Stimulated activated CD8-positive, alpha-beta memory T cell treated with anti-CD3 and anti-CD28 coated beads, Interleukin-2, amount 100 ng/mL, for 48 hours (primary cell): ENCODE measurements at places on chromosomes 4 and X.
A peak's percentile ranks its signal among the peaks of the same experiment; 100 is the strongest.

DNA sequence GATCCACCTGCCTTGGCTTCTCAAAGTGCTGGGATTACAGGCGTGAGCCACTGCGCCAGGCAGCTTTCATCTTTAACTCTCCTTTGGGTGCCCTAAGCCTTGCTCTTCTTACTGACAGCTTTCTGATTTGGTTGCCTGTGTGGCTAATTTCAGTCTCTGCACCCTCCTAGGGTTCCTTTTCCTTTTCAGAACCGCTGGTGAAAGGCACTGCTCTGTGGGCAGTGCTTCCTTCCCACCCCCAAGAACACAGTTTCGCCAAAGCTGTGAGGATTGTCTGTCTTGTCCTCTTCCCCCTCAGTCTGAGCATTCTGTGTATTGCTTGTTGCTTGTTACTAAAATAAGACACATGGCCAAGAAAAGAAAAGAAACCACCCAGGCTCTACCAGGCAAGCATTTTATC lies 101.4 kb upstream of the FRMPD3 start:
- no peak for DNase-seq

- DNase-seq = no peak
Observed at GRCh38 chr4:3317656-3318211, 24.9 kb downstream of the RGS12 start.

DNA sequence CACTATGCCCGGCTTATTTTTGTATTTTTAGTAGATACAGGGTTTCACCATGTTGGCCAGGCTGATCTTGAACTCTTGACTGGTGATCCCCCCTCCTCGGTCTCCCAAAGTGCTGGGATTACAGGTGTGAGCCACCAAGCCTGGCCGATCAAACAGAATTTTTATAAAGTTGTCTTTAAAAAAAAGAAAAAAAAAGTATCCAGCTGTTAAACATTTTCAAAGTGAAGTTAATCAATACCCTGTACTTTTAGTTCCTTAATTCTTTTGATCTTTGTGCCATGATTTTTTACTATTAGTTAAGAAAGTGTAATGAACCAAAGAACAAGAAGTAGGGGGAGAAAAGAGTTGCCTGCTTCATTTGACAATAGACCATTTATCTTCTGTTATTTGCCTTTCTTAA lies 24.3 kb downstream of the SMAD1 start:
- no peak for DNase-seq

DNA sequence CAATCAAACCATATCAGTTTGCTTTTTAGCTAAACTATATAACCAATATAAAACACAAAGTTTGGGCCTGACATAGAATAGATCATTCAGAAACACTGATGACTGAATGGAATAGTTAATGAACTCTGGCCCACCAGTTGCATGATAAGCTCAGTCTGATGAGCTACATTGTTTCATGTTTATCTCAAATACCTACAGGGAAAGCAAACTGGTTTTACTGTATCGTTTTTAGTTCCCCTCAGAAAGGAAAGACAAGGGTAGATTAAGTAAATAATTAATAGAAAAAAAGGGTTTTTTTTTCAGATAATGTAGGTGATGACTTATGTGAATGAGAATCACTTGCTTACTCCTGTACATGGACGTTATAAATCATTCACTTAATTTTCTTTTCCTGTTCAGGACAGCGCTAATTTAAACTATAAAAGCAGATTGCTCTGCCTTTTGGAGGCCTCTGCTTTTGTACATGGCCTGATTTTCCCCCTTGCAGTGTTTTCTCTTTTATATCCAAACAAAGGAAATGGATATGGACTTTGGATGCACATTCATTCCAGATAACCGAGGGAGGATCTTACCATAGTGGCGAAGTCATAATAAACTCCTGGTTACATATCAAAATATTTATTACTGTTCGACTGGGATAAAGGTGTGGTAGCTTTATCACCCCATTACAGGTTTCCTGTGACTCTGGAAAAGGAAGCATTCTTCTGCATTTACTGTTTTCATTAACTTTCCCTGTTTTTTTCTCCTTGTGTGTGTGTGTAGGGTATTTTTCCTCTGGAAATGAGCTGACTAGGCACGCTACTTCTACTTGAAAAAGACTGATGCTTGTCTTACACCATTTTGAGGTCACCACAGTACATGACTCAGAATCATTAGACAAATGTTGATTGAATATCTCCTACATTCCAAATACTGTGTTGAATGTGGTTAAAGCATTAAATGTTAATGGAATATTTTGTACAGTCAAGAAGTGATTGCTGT lies 373.1 kb upstream of the HS3ST1 start:
- no peak for DNase-seq

DNA sequence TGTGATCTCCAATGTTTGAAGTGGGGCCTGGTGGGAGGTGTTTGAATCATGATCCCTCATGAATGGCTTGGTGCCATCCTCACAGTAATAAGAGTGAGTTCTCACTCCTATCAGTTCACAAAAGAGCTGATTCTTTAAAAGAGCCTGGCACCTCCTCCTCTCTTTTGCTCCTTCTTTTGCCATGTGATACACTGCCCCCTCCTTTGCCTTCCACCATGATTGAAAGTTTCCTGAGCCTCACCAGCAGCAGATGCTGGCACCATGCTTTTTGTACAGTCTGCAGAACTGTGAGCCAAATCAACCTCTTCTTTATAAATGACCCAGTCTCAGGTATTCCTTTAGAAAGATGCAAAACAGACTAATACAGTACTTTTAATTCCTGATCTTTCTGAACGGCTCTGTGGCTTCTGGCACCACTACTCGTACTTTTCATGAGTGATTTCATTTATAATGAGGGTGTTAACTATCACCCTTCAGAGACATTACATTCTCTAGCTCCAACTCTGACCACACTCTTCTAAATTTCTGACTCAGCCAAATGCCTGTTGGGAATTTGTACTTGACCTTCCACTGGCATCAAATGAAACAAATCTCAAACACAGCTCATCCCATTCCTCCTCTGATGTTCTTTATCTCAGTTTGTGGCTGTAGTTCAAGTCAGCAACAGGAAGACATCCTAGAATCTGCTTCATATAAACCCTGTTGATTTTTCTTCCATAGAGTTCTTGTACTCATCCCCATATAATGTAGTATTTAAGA lies 4.2 kb downstream of the UFSP2 start:
- DNase-seq = no peak

DNA sequence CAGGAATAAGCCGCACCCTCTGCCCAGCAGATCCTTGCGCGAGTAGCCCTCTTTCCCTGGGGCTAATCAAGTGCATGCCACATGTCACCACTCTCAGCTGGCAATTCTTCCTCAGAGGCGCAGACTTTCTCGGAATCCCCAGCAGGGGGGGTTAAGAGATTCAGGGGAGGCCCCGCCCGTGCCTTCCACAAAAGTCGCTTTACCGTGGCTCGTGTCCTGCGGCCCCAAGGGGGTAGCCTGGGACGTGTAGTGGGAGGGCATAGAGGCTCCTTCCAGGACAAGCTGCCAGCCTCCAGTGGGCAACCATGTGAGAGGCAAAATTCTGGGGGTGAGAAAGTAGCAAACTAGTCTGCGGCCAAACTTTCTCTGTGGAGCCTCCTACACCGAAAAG lies 652 bp downstream of the SRPX start:
- DNase-seq = no peak

GRCh38 chr4:58935332-58935731 lies 1825.1 kb upstream of the IGFBP7 start:
- no peak for DNase-seq

- DNase-seq = peak; percentile 46
Observed at GRCh38 chr4:152100379-152101201, 339.8 kb upstream of the GATB start.
